ENCODE measurements at places on chromosomes 4 and X.

GRCh38 chrX:151153667-151154066 lies 22.7 kb upstream of the GPR50 start:
- DNase-seq: no peak

DNA sequence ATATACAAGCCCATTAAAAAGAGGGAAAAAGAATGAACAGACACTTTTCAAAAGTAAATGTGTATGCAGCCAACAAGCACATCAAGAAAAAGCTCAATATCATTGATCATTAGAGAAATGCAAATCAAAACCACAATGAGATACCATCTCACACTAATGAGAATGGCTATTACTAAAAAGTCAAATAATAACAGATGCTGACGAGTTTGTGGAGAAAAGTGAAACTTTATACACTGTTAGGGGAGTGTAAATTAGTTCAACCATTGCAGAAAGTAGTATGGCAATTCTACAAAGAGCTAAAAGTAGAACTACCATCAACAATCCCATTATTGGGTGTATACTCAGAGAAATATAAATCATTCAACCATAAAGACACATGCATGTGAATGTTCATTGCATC lies 203.0 kb downstream of the ARAP2 start:
- DNase-seq: no peak

- DNase-seq: no peak
Observed at GRCh38 chr4:8832113-8832915, 39.3 kb downstream of the HMX1 start.

- DNase-seq: no peak
Observed at GRCh38 chr4:134027931-134028330, 173.7 kb downstream of the PABPC4L start.

DNA sequence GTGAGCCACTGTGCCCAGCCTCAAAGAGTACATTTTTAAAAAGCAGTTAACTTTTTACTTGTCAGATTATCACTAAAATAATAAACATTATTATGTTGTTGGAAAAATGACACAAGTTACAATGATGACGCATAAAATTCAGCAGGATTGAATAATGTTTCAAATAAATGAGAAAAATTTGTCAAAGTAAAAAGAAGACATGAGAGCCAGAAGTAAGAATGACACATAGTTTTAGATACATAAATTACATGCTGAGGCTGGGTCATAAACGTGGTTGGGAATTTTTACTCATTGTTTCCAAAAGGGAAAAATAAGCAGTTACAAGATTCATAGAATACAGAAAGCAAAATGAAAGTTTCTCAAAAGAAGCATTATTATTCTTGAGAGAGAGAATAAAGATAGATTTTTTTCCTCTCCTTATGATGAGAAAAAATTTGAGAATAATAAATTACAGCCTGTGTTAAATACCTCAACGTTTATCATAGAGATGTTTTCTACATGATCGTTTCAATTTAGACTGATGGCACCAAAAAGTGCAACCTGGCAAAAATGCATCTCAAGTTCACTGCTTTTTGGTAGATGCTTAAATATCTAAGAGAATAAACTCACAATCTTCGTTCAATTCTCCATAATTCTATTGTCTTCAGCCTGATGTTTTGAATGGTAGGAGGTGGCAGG lies 40.4 kb downstream of the GUCY1B1 start:
- no peak for DNase-seq

- DNase-seq: no peak
Observed at GRCh38 chrX:120536061-120536460, 24.7 kb downstream of the CUL4B start.

- no peak for DNase-seq
Observed at GRCh38 chrX:20973038-20973437, 401.2 kb upstream of the CNKSR2 start.

GRCh38 chrX:73262991-73263390 lies 48.3 kb upstream of the NAP1L2 start:
- DNase-seq: no peak

- DNase-seq: no peak
Observed at GRCh38 chr4:99458911-99459447, 23.8 kb upstream of the ADH7 start.

GRCh38 chr4:158906073-158906472 lies 137.2 kb downstream of the FNIP2 start:
- DNase-seq: no peak

DNA sequence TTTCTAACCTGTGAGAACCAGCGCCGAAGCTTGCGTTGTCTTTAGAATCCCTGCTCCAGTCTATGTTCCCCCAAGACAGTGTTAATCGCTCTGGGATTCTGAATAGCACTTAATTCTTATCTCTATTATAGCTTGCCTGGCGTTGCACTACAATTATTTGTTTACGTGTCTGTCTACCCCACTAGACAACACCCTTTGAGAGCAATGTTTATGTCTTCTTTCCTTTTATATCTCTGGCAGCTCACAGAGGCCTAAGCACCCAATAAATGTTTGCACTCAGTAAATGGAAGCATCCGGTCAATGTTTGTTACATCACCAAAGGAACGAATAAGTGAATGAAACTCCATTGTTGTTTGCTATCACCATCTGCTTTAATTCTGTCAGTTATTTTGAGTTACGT lies 4.8 kb upstream of the NHS start:
- DNase-seq: no peak

DNA sequence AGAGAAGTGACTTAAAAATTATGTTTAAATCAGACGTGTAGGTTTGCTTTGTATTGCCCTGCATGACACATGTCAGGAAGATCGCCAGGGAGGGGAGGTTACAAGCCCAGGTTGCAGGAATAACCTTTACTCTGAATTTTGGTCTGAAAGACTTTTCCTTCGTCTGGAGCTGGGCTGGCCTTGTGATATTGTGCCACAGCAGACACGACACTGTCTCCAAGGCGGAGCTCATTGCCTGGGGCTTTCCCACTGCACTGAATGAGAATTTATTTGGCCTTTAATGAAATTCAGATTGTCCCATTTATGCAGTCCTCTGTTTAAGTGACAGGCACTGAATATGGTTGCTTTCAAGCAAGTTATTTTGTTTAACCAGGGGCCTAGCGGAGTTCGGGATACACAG lies 45.1 kb downstream of the RHOH start:
- no peak for DNase-seq

- no peak for DNase-seq
Observed at GRCh38 chr4:38659346-38659745, 4.7 kb upstream of the KLF3 start.

GRCh38 chr4:166657261-166657660 lies 577.0 kb downstream of the SPOCK3 start:
- no peak for DNase-seq

- no peak for DNase-seq
Observed at GRCh38 chr4:36426741-36427140, 145.3 kb downstream of the DTHD1 start.
